WTC11 (cell line): ENCODE measurements at places on chromosomes 7 and 10. TPM values are rescaled to one million over a fixed set of nuclear protein-coding genes. Genes with fewer than 3 reads are reported as not detected.
A peak's percentile ranks its signal among the peaks of the same experiment; 100 is the strongest.

DNA sequence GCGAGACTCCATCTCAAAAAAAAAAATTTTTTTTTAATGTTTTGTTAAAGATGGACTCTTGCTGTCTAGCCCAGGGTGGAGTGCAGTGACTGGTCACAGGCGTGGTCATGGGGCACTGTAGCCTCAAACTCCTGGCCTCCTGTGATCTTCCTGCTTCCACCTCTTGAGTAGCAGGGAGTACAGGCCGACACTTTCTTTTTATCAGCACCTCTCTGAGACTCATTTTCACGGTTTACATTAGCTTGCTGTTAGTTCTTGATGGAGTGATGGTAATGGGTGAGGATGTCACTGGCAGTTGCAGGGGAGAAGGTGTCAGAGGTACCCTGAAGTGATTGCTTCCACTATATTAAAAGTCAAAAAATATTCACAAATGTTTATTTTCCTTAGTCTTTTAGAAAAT lies 95.3 kb upstream of the MTPN start:
- no peak for DNase-seq

DNA sequence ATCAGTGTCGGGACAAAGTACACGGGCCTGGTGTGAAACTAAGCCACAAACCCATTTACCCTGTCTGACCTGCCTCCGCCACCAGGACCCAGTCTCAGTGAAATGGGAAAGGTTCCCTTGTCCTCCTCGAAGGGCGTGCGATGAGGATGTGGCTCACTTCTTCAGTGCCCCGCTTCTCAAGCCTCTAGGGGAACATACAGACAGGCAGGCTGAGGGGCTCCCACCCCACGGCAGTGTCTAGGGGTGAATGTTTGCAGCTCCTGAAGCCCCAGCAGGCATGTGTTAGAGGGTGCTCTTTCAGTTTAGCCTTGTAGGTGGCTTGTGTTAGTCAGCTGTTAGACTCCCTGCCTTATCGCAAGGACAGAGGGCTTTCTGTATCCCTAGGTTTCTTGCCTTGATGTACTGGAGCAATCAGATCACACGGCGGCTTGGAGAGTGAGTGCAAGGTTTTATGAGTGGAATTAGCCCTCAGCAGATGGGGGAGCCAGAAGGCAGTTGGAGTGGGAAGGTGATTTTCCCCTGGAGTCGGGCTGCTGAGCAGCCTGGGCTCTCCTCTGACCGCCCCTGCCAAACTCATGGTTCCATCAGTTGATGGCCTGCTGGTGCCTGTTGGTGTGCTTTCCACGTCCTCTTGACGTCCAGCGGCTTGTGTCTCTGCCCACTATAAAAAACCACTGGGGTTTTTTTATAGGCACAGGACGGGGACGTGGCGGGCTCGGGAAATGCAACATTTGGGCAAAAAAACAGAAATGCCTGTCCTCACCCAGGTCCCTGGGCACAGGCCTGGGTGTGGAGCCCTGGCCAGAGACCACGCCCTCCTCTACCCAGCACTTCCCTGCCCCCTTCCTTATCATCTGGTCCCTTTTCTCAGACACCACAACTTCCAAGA lies 759 bp downstream of the NUDT1 start:
- DNase-seq: no peak

The SUN3 gene
- total RNA-seq: not detected in 3 replicates

DNA sequence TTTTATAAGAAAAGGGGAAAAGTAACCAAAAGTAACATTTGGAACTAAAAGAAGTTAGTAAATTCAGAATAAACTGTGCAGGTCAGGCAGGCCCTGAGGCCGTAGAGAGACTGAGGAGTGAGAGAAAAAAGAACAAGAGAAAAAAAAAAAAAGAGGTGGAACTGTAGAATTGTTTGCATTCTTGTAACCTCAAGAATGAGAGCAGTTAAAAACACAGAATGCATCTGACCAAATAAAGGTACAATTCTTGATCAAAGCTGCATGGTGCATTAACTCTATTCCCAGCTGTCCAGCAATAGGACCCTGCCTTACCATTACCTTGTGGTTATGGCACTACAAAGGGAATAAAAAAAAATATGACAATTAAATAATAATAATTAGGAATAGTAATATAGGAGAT lies 170.1 kb upstream of the SEMA3A start:
- no peak for DNase-seq

- peak; percentile 42 for DNase-seq
Measured at GRCh38 chr7:151113344-151114150, 27.3 kb downstream of the AGAP3 start.

The MYL10 gene
- not detected in 3 replicates for total RNA-seq

GRCh38 chr10:48576501-48576900 lies 28.4 kb downstream of the ARHGAP22 start:
- no peak for DNase-seq

- no peak for DNase-seq
Measured at GRCh38 chr7:44971188-44971901, 7.5 kb downstream of the MYO1G start.

GRCh38 chr7:36119005-36119706 lies 33.9 kb upstream of the EEPD1 start:
- DNase-seq: no peak

The HABP2 gene
- total RNA-seq: 0.09 to 0.18 TPM (median 0.09 TPM) in 3 replicates

DNA sequence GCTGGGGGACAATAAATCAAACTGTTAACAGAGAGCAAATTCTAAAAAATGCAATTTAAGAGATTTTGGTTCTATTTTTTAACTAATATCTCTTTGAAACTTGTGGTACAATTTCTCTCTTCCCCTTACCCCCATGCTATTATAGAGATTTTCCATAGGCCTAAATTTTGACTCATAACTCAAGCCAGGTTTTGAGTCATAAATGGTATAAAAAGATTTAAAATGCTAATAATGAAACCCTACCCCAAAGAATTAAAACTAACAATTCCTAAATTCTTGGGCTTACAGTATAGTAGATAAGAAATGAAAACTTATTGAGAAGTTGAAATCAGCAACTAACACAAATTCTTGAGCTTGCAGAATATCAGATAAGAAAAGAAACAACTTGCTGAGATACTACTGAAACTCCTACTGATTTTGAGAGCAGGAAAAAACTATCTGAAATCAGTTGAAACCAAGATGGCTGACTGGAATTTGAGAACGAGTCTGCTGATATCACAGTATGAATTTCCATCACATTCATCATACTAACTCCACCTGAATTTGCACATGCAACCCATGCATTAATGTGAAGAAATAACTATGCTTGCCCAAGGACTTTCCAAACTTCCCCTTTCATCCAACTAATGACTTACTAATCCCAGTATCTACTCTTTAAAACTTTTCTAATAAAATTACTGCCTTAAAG lies 36.3 kb downstream of the POT1 start:
- no peak for DNase-seq

The TRIL gene
- 3.0 to 4.6 TPM (median 4.3 TPM) in 3 replicates for total RNA-seq

DNA sequence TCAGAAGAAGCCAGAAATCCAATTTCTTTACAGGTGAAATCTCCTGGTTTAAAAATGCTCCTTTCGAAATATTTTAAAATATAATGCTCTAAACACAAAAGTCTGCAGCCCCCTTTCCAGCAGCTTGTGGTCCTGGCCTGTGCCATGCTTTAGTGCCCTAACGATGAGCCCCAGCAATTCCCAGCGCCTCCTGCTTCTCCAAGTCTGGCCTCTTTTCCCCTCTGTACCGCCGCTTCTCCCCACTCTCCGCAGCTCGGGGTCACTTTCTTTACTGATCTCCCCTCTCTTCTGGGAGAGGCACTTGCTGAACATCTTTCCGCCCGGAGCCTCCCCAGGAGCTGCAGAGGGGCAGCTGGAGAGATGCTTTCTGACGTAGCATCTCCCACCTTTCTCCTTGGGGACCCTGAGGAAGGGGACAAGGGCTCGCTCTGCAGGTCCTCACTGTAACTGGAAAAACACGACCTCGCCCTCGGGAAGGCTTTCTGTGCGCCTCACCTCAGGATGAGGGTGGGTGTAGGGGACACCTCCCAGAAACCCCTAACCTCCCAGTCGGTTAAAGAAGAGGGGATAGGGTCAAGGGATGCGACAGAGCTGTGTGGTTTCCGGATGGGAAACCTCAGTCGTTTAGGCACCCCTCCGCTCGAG lies 565 bp upstream of the INA start:
- peak; percentile 15 for DNase-seq

DNA sequence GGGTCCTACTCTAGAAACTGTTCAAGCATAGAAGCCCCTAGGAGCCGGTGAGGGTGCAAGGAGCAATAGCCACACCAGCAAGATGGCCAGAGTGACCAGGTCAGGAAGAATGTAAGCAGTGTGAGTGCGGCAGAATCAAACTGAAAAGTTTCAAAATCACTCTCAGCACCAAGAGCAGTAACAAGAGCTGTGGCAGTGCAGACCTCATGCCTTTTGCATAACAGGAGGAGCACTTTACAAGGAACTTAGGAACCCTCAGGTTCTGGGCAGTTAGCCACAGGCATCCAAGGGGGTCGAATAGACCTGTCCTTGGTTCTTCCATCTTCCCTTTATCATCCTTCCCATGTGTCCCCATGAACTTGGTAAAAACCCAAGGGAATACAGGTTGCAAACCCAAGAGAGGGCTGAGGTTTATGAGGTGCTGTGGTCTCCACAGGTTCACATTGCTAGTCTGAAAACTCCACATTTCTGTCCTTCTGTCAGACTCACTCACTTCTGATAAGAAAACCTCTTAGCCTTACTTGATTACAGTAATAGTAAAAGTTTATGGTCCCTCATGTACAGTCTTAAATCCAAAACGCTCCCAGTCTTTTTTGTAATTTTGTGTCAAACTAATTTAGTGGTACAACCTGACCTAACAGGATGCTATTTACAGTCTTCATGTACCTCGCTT lies 78.4 kb downstream of the PON1 start:
- no peak for DNase-seq

GRCh38 chr10:62043421-62044021 lies 142.0 kb downstream of the ARID5B start:
- no peak for DNase-seq

The CLEC2L gene
- 0.13 to 0.69 TPM (median 0.44 TPM) in 3 replicates for total RNA-seq

The RHBDD2 gene
- total RNA-seq: 31.4 to 35.5 TPM (median 34.3 TPM) in 3 replicates

The OR2A42 gene
- total RNA-seq: 0.20 to 0.37 TPM (median 0.27 TPM) in 3 replicates

- no peak for DNase-seq
Measured at GRCh38 chr10:14456218-14456869, 125.6 kb upstream of the FRMD4A start.

DNA sequence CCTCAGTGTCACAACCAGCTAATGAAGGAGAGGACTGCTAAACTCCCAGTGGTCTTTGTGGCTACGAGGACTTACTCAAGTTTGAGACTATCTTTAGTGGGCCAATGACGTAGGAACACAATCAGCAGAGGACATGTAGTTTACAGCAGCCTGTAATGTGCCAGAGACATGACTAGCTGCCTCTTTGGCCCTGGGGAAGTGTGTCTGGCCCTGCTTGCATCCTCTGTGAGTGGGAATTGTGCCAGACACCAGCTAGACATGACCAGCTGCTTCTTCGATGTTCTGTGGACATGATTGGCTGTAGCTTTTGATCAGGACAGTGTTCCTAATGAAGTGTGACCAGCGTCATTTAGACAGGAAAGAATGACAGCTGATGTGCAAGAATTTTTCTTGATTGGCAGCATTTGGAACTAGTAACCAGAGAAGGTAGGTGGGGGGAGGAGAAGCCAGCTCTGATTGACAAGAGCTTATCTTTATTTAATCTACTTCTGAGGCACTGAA lies 141.7 kb downstream of the AUTS2 start:
- no peak for DNase-seq

The ADRB1 gene
- total RNA-seq: 0.27 to 0.35 TPM (median 0.30 TPM) in 3 replicates

DNA sequence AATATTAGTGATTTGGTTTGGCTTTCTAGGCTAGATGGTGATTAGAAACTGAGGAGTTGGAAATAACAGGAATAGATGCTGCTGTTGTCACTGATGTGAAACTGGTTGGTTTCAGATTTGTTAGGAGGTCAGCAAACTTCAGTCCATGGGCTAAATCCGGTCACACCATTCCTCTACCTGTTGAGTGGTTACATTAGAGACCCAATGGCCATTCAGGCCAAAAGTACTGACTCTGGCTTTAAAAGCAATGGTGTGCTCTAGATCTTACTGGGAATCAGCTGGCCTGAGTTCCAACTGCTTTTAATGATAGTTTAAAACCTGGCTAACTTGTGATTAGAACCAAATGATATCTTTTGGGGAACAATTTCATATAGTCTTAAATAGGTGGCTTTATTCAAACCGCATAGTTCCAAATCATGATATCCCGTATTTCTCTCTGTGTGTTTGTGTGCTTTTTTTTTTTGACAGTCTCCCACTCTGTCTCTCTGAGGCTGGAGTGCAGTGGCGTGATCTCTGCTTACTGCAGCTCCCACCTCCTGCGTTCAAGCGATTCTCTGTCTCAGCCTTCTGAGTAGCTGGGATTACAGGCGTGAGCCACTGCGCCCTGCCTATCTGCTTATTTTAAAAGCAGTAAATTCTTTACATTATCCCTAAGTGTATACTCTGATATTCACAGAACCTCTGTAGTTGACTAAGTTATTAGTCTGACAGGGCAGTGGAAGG lies 7.8 kb upstream of the PBLD start:
- no peak for DNase-seq

The CTTNBP2 gene
- 19.1 to 22.1 TPM (median 20.5 TPM) in 3 replicates for total RNA-seq

- DNase-seq: no peak
Measured at GRCh38 chr10:24882047-24882698, 70.2 kb downstream of the PRTFDC1 start.

The NEBL gene
- total RNA-seq: 8.9 to 10.5 TPM (median 9.7 TPM) in 3 replicates

- DNase-seq: peak; percentile 67
Measured at GRCh38 chr10:77638321-77639101, 903 bp upstream of the KCNMA1 start.

- no peak for DNase-seq
Measured at GRCh38 chr7:133315332-133316040, 62.6 kb downstream of the EXOC4 start.

GRCh38 chr7:1142051-1142635 lies 17.9 kb downstream of the ZFAND2A start:
- DNase-seq: no peak

The GPR26 gene
- total RNA-seq: 0.05 to 0.07 TPM (median 0.07 TPM) in 3 replicates

GRCh38 chr10:110499796-110500514 lies 2.2 kb downstream of the DUSP5 start:
- no peak for DNase-seq

The CCL24 gene
- total RNA-seq: not detected in 3 replicates

The FRMD4A gene
- 17.5 to 35.5 TPM (median 22.9 TPM) in 3 replicates for total RNA-seq

DNA sequence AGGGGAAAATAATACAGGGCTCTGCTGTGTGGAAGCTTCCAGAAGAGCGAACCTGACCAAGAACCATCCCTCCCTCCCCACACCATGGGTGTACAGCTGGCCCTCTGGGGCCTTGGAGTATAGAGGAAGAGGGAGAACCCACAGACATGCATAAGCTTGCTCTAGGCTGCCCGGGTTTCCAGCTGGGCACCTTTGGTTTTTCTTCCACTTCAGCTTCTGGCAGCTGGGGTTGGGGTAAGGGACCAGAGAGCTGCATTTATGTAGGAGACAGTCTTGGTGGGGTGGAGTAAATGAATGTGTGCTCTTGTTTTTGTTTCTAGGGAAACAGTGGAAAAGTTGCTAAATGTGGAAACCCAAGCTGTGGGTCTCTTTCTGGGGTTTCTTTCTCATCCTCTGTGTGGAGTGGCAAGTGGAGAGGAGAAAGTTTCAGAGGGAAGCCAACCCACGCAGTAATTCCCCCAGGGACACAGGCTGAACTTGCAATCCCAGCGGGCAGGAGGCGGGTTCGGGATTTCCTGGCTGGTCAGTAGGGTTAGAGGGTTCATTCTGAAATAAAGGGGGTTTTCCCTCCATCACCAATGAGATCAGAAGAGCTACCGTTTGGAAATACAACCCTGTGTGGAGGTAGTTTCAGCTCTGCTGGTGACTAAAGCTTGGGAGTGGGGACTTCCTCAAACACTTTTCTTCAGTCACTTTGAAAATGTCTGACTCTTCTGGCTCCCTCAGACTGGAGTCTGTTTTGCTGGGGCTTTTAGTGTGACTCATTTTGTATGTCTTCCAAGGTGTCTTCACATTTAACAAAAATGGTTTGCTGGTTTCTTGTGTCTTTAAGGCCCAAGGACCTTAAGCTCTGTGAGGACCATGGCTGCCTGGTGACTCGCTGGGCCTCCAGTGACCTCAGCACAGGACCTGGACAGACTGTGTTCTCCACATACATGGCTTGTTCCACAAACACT lies 22.2 kb upstream of the SRGN start:
- no peak for DNase-seq

The CFTR gene
- 0.72 to 1.4 TPM (median 0.89 TPM) in 3 replicates for total RNA-seq
